ENCODE measurements at places on chromosomes 5 and 9.
A peak's percentile ranks its signal among the peaks of the same experiment; 100 is the strongest.

- no peak for DNase-seq
Measured at GRCh38 chr9:15746905-15747304, 194.1 kb downstream of the CCDC171 start.

- peak; percentile 74 for DNase-seq
Measured at GRCh38 chr9:124420991-124421543, 5.8 kb upstream of the PSMB7 start.

DNA sequence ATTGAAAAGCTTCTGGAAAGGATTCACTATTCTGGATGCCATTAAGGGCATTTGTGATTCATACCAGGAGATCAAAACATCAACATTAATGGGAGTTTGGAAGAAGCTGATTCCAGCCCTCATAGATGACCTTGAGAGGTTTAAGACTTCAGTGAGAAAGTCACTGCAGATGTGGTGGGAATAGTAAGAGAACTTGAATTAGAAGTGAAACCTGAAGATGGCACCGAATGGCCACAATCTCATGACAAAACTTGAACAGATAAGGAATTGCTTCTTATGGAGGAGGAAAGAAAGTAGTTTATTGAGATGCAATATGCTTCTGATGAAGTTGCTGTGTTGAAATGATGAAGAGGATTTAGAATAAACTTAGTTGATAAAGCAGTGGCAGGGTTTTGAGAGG lies 254.6 kb upstream of the SLC24A2 start:
- DNase-seq: no peak

DNA sequence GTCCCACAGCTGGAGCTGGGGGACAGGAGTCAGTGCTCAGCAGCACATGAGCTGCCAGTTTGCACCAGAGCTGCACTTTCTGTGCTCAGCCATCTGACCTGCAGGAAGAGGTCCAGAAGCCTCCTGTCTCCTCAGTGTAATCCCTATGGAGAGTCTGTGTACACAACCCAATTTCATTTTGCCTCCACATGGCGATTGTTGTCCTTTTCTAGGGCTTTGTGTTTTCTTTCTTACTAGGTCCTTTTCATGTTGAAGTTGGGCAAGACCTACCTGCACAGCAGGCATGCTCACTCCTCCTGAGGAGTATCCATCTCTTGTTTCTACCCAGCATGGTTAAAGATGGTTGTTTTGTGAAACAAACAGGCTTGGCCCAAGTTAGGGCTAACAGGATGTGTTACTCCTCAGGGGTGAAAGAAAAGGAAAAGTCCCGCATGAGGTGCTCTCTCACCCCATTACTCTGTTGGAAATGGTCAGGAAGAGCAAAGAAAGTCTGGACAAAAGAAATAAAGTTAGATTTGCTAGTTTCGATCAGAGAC lies 273.0 kb downstream of the TMEM167A start:
- DNase-seq: no peak

All from cerebellum (tissue), 4 donors.